Smooth muscle cell of trachea (primary cell): ENCODE measurements at places on chromosomes 1 and 21. TPM values are rescaled to one million over a fixed set of nuclear protein-coding genes. Genes with fewer than 3 reads are reported as not detected.

The RNU1-1 gene
- total RNA-seq = under 0.01 TPM in 2 replicates

The LMX1A gene
- not detected in 2 replicates for total RNA-seq

The KIF2C gene
- 2.2 and 52.5 TPM in 2 replicates for total RNA-seq

The KIRREL1 gene
- 97.7 and 141 TPM in 2 replicates for total RNA-seq

The LDLRAD1 gene
- not detected in 2 replicates for total RNA-seq
